ENCODE measurements at places on chromosomes 11 and 22. TPM values are rescaled to one million over a fixed set of nuclear protein-coding genes. Genes with fewer than 3 reads are reported as not detected.

KCNK4 gene
- not detected for total RNA-seq

GRCh38 chr11:46912526-46913150, 5.7 kb downstream of the LRP4 start:
- no peak for DNase-seq

GRCh38 chr22:24944217-24944937, 2.1 kb downstream of the LHFPL7 start:
- DNase-seq = no peak

- no peak for DNase-seq
Observed at GRCh38 chr22:38733329-38733723, 22.5 kb downstream of the SUN2 start.

DNA sequence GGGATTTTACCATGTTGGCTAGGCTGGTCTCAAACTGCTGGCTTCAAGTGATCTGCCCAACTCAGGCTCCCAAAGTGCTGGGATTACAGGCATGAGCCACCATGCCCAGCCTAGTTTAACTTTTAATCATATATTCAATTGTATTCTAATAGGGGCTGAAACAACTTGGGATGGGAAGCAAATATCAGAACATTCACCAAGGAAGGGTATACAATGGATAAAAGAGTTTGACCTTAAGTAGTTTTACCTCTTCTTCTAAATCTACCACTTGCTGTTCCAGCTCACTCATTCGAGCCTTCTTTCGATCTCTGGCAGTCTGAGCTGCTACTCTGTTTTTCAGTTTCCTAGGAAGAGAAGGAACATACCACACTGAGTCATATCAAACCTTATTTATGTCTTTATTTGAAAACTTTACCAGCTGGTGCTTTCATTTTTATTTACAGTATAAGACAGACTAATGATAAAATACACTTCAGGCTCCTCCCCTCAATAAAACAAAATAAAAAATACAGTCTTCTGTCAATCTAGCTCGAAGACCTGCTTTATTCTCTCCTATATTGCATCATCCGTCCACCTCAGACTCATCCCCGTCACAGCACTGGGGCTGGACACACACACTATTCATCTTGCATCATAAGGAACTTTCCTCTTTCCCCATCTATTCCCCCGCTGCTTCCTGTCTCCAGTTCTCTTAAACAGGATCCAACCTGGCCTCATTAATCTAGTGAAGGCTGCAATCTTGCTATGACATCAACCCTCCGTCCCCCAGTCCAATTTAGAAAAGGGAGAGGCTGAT, 1.4 kb downstream of the XBP1 start:
- DNase-seq = peak; percentile 77

- DNase-seq = no peak
Observed at GRCh38 chr22:43042101-43042780, 27.3 kb upstream of the PACSIN2 start.

Data from adrenal gland (tissue), 19 donors.